Liver (tissue), 10 donors: ENCODE measurements at places on chromosomes 16 and 17. TPM values are rescaled to one million over a fixed set of nuclear protein-coding genes. Genes with fewer than 3 reads are reported as not detected.

- H3K4me1 ChIP-seq = peaks cover 3% of the 10 kb centered on the region
- H3K27ac ChIP-seq = no peak overlapping the region
- H3K27me3 ChIP-seq = peaks cover 2% of the 10 kb centered on the region
- DNase-seq = no peak
- H3K4me3 ChIP-seq = no peak overlapping the region
These were observed 125.3 kb downstream of the SHISA6 start for GRCh38 chr17:11366272-11366850.

GRCh38 chr17:79046916-79047280 is 22.9 kb downstream of the C1QTNF1 start:
- peaks cover 8% of the 10 kb centered on the region for H3K27me3 ChIP-seq
- H3K36me3 ChIP-seq = no peaks in the 10 kb centered on the region
- no peak overlapping the region for H3K4me3 ChIP-seq
- DNase-seq = no peak
- no peaks in the 10 kb centered on the region for H3K4me1 ChIP-seq

Gene SLC9A5
- 0.09 TPM for polyA plus RNA-seq

Gene UTS2R
- polyA plus RNA-seq = not detected

Gene CFDP1
- polyA plus RNA-seq = 33.4 TPM

DNA sequence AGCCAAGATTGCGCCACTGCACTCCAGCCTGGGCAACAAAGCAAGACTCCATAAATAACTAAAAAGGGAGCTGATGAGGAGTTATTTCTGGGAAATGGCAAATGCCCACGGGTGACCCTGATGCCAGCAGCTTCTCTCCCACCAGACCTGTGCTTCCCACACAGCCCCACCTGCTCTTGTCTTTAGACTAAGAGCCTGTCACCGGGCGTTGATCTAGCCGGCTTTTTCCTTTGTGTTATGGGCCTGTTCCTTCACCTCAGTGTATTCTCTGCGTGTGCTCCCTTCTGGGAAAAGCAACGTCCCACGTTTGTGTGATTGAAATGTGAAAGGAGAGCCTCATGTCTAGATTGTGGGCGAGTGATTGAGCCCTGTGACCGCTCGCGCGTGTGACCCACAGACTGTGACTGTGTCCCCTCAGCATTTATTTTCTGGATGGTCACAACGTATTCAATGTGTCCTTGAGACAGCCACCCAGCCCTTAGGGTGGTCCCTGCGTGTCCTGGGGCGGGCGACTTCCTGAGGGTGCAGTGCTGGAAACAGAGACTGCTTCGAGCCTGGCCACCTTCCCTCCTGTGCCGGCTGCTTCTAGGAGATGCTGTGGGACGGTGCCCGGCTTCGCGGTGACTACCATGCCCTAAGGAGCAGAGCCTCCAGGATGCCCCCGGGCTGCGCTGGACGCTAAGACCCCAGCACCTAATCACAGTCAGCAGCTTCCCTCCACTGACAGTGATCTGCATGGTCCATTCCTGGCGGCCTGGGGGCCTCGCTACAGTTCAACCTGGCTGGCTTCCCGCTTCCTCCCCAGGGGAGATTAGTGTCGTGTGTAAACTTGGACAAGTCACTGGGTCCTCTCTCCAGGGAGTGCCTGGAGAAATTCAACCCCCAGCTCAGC is 7.8 kb upstream of the RNPS1 start:
- H3K27me3 ChIP-seq = no peaks in the 10 kb centered on the region
- no peaks in the 10 kb centered on the region for H3K36me3 ChIP-seq
- H3K4me1 ChIP-seq = no peaks in the 10 kb centered on the region

DNA sequence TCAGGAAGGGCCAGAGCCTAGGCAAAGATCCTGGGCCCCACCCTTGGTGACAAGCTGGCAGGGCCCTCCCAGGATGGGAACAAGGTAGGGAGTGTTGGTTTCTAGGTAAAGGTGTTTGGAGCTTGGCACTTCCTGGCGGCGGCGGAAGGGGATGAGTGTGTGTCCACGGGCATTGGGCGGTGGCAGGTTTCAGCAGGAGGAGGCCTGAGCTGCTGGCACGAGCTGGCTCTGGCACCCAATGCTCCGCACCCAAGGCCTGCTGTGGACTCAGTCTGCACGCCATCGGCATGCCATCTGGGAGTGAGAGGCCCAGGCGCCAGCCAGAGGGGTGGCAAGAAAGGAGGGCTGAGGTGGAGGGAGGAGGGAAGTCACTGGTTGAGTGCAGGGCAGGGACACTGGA is 46.9 kb upstream of the TAC4 start:
- DNase-seq = no peak
- H3K27me3 ChIP-seq = peaks cover 2% of the 10 kb centered on the region
- no peaks in the 10 kb centered on the region for H3K36me3 ChIP-seq
- H3K4me1 ChIP-seq = no peaks in the 10 kb centered on the region

DNA sequence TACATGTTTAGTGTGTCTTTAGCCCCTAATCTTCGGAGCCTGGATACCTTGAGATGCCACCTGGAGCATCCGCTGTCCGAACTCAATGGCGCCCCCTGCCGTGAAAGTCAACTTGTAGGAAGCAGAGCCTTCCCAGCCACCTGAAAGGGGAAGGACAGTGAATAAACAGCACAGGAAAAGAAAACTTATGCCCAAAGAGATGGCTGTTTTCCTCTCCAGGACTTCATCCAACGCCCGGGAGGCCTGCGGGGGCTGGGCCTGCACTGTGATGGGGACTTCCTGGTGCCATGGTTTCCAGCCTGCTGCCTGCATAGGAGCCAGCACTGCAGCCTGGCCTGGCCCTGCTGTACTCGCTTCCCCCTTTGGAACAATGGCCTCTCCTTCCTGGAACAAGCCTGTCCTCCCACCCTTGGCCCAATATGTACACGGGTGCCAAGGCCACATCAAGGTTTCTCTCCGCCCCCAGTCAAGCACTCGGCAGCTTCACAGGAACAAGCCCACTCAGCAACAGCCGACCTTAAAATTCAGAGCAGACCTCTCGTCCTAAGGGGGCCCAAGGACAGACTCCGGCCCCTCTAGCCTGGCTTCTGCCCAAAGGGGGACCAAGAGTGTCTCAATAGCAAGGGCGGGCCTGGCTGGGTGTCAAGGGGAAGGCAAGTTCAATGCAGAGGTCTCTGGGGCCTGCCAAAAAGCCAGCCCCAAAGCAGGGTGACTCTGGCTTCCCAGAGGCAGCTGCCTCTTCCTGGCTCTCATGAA is 4.5 kb upstream of the UNC13D start:
- peak overlapping the region; percentile 45 for H3K27ac ChIP-seq
- peaks cover 48% of the 10 kb centered on the region for H3K4me1 ChIP-seq
- H3K27me3 ChIP-seq = no peaks in the 10 kb centered on the region
- peaks cover 41% of the 10 kb centered on the region for H3K36me3 ChIP-seq

- H3K4me1 ChIP-seq = no peaks in the 10 kb centered on the region
- DNase-seq = no peak
- H3K36me3 ChIP-seq = no peaks in the 10 kb centered on the region
These were observed 13.3 kb downstream of the NDUFAF8 start for GRCh38 chr17:81252326-81252986.

DNA sequence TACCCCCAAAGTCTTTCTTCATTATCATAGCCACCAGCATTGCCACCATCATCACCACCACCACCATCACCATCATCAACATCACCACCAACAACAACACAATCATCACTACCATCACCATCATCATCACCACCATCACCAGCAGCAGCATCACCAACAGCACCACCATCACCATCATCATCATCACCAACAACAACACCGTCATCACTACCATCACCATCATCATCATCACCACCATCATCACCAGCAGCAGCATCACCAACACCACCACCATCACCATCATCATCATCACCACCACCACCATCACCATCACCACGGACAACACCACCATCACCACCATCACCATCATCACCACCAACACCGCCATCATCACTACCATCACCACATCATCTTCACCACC is 500 bp upstream of the TMEM114 start:
- H3K27me3 ChIP-seq = peaks cover 12% of the 10 kb centered on the region
- no peak overlapping the region for H3K27ac ChIP-seq
- DNase-seq = no peak
- no peak overlapping the region for H3K4me3 ChIP-seq
- no peaks in the 10 kb centered on the region for H3K36me3 ChIP-seq
- peaks cover 3% of the 10 kb centered on the region for H3K4me1 ChIP-seq

Gene KRTAP4-9
- not detected for polyA plus RNA-seq

Gene RNF222
- polyA plus RNA-seq = not detected

Gene CD300LG
- 0.58 TPM for polyA plus RNA-seq

Gene SPDYE4
- polyA plus RNA-seq = not detected

Gene PRM1
- polyA plus RNA-seq = not detected

DNA sequence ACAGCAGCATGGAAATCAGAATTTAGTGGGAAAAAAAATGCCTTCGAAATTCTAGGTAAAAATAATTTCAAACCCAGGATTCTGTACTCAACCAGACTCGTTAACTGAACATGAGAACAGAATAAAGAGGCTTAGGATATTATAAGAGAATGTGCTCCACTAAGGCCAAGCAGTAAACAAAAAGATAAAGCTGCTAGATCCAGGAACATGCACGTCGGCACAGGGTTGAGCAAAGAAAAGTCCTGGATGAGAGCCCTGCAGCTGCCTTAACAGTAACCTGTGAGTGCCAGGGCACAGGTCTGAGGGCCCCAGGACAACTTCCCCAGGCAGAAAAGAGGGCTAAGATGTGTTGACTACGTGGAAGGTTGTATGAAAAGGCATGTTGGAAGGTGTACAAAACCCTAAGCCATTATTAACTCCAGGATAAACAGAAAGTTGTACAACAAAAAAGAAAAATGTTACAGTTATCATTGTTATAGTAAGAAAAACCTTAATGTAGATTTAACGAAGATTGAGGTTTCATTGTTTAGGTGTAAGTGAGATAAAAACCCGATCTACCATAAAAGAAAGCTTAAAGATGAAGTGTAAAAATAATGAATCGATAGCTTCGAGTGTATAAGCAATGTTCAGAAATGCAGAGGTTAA is 42.3 kb upstream of the RBFOX3 start:
- H3K4me3 ChIP-seq = no peak overlapping the region
- DNase-seq = peak; percentile 8
- no peaks in the 10 kb centered on the region for H3K36me3 ChIP-seq
- peaks cover 4% of the 10 kb centered on the region for H3K27me3 ChIP-seq
- no peaks in the 10 kb centered on the region for H3K4me1 ChIP-seq
- no peak overlapping the region for H3K27ac ChIP-seq

Gene ACSM3
- polyA plus RNA-seq = 45.1 TPM

DNA sequence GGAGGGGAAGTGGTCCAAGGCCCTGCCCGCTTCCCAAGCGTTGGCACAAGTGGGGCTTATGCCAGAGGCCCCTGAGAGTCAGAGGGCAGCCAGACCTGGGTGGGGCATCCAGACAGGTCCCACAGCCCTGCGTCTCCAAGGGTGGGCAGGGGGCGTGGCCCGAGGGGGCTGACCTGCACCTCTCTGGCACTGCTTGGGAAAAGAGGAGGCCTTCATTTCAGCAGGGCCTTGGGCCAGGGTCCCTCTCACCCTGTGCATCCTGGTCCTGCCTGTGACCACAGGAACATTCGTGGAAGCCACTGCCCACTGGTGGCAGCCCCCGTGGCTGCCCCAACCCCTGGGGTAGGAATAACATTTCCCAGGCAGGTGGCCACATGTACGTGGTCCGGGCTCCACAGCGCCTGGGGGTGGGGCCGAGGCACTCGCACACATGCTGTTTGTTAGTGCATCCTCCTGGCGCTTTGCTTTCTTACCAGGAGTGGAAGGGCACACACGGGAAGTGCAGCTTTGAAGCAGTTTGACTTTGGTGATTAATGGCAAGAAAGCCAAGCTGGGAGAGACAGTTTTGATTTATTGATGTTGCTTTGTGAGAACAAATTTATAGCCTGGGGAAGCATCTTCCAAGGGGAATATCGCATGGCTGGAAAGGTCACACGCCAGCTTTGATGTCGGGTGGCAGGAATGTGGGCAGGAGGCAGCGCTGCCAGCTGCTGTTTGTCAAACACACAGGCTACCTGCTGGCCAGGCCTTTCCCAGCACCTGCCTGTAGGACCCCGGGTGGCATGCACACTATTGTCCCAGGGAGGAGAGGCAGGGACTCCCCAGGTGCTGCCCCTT is 4.3 kb downstream of the CENPX start:
- peaks cover under 1% of the 10 kb centered on the region for H3K36me3 ChIP-seq
- H3K27me3 ChIP-seq = no peaks in the 10 kb centered on the region
- H3K27ac ChIP-seq = no peak overlapping the region

Gene TMEM235
- polyA plus RNA-seq = 0.02 TPM

- no peak overlapping the region for H3K4me3 ChIP-seq
- H3K36me3 ChIP-seq = no peaks in the 10 kb centered on the region
- no peaks in the 10 kb centered on the region for H3K4me1 ChIP-seq
- no peaks in the 10 kb centered on the region for H3K27me3 ChIP-seq
These were observed 649.9 kb downstream of the KCNJ2 start for GRCh38 chr17:70819183-70819582.

GRCh38 chr17:51751072-51751471 is 407.4 kb downstream of the CA10 start:
- H3K4me1 ChIP-seq = no peaks in the 10 kb centered on the region
- DNase-seq = no peak
- no peak overlapping the region for H3K27ac ChIP-seq
- H3K36me3 ChIP-seq = no peaks in the 10 kb centered on the region
- no peak overlapping the region for H3K4me3 ChIP-seq

GRCh38 chr16:55272744-55273143 is 51.3 kb upstream of the IRX6 start:
- H3K4me1 ChIP-seq = no peaks in the 10 kb centered on the region
- H3K36me3 ChIP-seq = no peaks in the 10 kb centered on the region
- no peak overlapping the region for H3K4me3 ChIP-seq
- H3K27me3 ChIP-seq = no peaks in the 10 kb centered on the region
- no peak for DNase-seq

DNA sequence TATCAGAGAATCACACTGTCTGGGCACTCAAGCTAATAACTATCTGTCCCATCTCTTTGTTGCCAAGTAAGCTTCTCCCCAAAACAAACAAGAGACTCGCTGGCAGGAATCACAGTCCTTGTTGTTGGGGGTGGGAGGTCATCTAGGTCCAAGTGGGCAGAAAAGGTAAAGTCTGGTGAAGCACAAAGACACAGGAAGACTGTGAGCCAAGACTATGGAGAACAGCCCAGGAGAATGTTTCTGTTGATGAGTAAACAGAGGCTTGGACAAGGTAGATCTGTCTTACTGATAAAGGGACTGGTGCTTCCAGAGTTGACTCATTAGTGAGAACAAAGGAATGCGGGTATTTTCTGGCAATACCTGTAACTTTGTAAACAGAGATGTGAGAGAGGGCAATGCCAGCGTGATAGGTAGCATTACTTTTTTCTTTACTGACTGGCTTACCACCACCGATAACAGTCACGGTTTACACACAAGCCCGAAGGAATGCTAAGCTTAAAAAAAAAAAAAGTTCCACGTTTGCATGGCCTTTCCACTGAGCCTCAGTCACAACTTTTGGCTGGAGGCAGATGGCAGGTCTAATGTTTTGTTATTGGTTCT is 11.5 kb upstream of the MMD start:
- peak overlapping the region; percentile 40 for H3K27ac ChIP-seq
- peaks cover 11% of the 10 kb centered on the region for H3K4me1 ChIP-seq
- no peak overlapping the region for H3K4me3 ChIP-seq
- no peak for DNase-seq
